ENCODE measurements at places on chromosomes 7 and 10.

DNA sequence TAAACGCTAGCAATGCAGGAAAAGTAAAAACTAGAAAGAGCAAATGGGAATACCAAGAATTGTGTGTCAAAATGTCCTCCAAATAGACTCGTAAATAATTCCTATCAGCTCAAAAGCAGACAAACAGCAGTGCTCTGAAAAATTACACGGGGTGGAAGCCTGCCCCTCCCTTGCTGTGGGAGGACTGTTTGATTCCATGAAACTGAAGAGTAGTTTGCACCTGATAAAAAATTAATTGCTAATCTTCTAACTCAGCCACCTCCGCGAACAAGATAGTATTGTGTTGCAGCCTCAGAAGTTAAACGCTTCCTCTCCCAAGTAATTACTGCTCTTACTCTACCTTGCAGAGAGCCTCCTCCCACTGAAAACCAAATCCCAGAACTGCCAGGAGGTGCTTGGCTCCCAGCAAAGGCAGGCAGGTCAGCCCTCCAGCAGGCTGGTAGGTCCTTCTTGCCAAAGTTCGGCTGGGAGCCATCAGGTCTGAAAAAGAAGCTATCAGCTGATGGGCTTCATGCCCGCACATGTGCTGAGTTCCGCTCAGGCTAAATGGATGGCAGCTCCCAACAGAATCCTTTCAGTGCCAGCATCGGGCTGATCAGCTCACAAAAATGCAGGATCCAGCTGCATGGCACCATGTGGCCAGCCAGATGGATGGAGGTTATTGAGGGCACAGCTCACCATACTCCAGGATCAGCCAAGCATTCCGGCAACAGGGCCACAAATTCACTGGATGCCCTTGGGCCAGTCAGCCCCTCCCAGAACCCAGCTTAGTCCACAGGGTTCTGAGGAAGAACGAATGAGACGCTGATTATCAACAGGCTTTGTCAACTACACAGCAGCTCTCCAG lies 37.1 kb downstream of the MAD1L1 start:
- ATAC-seq = peak; percentile 59

GRCh38 chr7:80967071-80967916 lies 48.4 kb upstream of the SEMA3C start:
- no peak for ATAC-seq

- ATAC-seq = no peak
Observed at GRCh38 chr10:15202639-15203038, 34.1 kb upstream of the NMT2 start.

DNA sequence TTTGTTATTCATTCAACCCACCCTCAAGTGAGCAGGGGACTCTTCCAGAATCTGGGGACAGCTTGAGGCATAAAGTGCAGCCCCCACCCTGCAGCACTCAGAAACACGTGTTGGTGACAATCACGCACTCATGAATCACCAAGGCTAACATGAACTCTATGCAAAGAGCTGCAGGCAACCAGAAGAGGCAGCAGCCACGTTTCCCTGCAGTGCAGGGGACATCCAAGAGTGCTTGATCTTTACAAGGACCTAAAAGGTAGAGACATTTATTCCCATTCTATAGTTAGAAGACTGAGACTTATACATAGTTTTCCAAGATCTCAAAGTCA lies 135.2 kb upstream of the GDF10 start:
- ATAC-seq = no peak

DNA sequence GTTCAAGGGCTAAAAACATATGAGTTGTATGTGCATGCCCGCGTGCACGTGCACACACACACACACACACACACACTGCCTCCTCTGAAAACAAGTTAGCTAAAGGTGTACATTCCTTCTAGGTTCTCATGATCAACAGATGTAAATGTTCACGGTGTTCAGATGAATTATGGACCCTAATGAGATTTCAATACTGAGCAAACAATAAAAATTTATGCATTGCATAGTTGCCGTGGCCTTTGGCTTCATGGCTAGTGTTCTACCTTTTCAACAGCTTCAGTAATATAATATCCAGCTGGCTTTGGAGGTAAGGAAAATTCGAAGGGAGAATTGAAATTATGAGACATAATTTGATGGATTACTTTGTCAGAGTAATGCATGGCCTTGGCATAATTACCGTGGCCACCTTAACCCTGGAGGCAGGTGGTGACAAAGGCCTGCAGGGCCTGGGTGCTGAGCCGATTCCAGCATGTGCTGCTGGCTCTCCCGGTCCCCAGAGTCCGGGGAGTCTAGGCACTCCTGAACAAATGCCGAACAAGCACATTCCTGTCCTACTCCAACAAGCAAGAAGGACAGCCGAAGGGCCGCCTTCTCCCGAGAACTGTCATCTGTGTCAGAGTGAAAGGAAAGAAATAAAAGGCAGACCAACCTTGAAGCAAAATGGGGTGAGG lies 166.6 kb upstream of the TCF7L2 start:
- ATAC-seq = peak; percentile 58

GRCh38 chr7:152967958-152968357 lies 208.4 kb downstream of the ACTR3B start:
- no peak for ATAC-seq

DNA sequence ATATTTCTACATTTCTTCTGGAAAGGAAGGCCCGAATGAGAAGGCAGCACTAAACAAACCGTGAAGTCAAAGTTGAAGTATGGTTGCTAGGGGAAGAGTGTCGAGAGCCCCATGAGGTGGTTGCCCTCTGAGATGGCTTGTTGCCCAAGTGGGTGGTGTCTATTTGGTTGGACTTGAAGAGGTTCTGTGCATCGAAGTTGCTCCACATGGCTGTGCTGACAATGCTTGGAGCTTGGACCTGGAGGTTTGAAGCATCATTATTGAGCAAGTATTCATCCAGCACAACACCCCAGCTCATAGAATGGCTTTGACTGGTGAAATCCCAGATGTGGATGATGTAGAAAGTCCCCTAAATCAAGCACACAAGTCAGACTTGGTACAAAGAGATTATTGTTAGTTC lies 165.2 kb upstream of the CDCA7L start:
- no peak for ATAC-seq

- ATAC-seq = no peak
Observed at GRCh38 chr10:110087682-110088081, 79.9 kb downstream of the ADD3 start.

GRCh38 chr10:131858583-131859340 lies 42.0 kb upstream of the PPP2R2D start:
- no peak for ATAC-seq

DNA sequence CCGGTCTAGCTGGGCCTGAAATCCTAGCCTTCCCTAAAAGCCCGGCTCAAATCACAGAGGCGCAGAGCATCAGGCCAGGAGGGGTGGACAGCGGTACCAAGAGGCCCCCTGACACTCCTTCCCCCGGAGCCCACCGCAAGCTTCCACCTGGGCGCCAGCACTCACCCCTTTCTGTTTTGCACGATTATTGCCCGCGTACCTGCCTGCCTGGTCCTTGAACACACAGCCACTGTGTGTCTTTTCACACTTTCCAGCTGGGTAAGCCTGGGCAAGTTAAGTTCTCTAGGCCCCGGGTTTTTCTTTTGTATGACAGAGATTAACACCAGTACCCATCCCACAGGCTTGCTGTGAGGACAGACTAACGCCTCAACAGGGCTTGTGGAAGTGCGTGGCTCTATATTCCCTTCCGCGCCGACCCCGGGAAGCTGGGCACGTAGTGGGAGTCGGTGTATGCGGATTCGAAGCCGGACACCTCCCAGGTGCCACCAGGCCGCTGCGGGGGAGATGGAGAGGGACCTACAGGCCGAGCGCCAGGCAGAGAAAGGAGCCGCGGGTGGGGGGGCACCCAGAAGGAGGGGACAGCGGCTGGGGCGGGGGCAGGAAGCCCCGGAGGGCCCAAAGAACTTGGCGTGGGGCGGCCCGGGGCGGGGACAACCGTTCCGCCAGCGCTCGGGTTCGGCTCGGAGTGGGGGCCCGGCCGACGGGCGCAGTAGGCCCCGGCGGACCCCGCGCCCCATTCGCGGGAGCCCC lies 792 bp downstream of the ZNF746 start:
- peak; percentile 14 for ATAC-seq

GRCh38 chr7:128827971-128828711 lies 2.1 kb upstream of the FLNC start:
- ATAC-seq = no peak

DNA sequence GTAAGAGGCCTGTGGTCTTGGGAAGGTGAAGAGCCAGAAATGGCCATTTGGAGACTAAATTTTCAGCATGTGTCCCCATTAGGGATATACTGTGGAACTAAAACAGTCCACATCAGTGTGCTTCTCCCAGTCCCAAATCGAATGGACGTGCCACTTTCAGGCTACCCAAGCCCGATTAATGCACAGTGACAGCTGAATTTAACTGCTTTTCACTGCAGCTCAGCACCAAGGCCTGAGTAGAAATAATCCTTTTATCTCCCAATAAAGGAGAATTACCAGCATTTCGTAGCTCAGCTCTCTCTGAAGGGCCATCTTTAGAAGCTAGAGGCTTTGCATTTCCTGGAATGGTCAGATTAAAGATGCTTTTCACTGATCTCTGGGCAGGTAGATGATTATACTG lies 183.3 kb downstream of the NPSR1 start:
- ATAC-seq = no peak

DNA sequence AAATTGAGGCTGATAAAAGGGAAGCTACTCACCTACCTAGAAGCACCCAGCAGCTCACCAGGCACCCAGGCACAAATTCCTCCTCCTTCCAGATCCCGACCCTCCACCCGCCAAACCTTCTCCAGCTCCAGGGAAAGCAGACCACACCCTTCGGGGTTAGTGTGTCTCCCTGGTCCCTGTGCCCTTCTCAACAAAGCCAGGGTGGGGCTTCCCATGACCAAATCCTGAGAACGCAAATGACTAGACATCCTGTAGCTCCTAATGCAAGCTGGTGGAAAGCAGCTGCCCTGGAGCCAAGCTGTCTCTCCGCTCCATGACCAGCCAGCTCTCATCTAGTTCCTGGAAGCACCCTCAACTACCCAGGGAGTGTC lies 4.4 kb downstream of the TBX20 start:
- no peak for ATAC-seq

- peak; percentile 67 for ATAC-seq
Observed at GRCh38 chr10:29157321-29157720, 131.5 kb upstream of the LYZL1 start.

GRCh38 chr10:78830062-78830975 lies 238.4 kb upstream of the ZMIZ1 start:
- peak; percentile 11 for ATAC-seq

DNA sequence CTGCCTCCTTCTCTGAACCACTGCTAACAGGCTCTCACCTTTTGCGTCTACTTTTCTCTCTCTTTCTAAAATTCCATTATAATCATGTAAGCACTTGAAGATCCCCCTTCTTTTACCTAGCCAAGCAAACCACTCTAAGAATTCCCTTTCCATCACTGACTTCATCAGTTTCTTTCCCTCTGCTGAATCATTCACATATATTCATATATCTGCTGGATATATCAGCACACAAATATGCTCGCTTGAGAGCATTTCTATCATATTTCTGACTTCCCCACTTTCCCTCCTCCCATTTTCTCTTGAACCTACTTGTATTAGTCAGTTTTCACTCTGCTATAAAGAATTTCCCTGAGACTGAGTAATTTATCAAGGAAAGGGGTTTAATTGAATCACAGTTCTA lies 84.2 kb upstream of the LRRN3 start:
- ATAC-seq = no peak

DNA sequence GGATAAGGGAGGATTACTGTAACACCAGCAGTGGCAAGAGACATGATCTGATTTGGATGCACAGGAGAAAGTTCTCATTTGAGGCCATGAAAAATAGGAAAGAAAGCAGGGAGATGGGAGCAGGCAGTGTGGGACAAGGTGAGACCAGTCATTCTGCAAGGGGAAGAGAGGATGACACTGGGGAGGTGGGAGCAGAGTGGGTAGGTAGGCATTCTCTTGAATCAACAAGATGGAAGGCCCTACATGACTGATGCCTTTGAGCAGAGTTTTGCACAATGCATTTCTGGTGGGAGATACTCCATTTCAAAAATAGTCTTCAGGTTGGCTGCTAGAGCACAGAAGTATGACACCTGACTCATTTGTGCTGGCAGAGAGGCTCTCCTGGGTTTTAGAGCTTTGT lies 10.5 kb downstream of the RPS24 start:
- peak; percentile 25 for ATAC-seq

GRCh38 chr7:158948376-158948775 lies 92.0 kb downstream of the DYNC2I1 start:
- ATAC-seq = no peak

DNA sequence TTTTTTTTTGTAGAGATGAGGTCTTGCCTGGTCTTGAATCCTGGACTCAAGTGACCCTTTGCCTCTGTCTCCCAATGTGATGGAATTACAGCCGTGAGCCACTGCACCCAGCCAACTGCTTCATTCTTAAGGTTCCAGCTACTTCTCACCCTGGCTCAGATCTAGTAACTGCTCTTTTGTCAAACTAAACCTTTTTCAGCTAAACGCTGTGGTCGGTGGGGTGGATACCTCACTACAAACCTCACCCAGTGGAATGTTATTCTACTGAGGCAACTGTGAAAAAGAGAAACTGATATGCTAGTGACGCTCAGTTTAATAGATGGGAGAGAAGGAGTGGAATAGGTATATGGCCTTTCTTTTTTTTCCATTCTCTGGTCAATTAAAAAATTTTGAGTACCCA lies 1.7 kb upstream of the MRLN start:
- ATAC-seq = no peak

DNA sequence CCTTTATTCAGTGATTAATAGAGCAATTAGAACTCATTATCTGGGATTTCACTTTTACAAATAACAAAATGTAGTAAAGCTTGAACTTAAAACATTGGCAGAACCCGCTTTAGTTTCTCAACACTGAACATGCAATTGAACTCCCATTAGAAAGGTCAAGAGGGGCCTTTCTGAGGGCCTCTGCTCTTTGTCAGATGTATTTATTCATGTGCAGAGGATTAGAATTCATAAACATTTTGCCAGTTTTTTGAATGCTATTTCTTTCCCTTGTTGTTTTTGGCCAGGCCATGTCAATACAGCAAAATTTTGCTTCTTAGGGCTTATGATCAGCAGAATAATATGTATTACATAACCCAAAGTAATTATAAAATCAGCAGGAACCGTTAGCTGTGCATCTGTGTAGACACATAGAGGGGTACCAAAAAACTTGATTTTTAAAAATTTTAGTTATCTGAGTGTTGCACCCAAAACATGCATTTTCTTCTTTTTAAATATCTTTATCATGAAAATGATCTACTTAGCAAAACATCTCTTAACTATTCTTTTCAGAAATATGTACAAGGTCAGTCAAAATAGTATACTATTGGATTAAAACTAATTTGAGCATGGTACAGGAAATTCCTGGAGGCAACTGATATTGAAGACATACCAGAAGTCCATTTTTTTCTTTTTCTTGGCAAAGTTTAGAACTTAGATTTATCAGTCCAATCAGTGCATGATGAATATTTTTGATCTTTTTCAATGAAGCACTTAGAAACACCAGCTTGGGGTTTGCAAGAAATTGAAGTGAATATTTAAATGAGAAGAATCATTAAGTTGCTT lies 177.5 kb downstream of the TWIST1 start:
- no peak for ATAC-seq

DNA sequence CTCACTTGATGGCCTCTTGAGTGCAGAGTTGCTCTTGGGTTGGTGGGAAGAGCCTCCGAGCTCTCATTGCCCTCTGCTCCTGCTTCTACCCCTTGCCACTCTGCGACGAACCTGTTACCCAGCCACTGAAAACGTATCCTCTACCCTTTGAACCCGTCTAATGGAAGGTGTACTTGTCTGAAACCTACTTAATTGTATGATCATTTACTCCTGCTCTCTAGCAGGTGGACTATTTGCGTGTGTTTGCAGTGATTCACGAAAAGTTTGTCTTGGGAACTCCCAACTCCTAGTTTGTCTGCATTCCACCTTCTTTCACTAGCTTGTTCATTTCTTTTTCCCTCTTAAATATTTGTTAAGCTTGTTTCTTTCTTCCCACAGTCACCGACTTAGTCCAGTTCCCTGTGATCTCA lies 503 bp downstream of the CROT start:
- ATAC-seq = peak; percentile 34

All from esophagus mucosa (tissue), 1 donor.